Activated CD8-positive, alpha-beta T cell treated with anti-CD3 and anti-CD28 coated beads, Interleukin-2, amount 10 ng/mL, durations not matched to agents 7 days and 5 days (primary cell): ENCODE measurements at places on chromosomes 11 and 22.

DNA sequence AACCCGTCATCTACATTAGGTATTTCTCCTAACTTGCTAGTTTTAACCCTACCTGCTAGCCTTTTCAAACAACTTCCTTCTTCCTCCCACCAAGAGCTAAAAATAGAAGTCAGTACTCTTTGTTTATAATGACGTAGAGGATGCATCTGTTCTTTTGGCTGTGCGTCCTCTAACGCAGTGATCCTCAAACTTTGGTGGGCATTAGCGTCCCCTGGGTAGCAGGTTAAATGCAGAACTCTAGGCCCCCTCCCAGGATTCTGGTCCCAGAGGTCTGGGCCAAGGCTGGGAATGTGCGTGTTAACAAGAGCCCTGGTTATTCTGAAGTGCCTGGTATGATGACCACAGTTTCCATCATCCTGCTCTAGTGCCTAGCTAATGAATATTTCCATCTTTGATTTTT, 67.6 kb downstream of the BARX2 start:
- no peak overlapping the region for H3K4me3 ChIP-seq
- H3K4me1 ChIP-seq = peaks cover 5% of the 10 kb centered on the region
- DNase-seq = no peak
- H3K27me3 ChIP-seq = no peaks in the 10 kb centered on the region

- no peaks in the 10 kb centered on the region for H3K36me3 ChIP-seq
- no peak overlapping the region for H3K27ac ChIP-seq
- H3K4me3 ChIP-seq = no peak overlapping the region
These were observed 91.6 kb downstream of the LDLRAD3 start for GRCh38 chr11:36035454-36035853.

DNA sequence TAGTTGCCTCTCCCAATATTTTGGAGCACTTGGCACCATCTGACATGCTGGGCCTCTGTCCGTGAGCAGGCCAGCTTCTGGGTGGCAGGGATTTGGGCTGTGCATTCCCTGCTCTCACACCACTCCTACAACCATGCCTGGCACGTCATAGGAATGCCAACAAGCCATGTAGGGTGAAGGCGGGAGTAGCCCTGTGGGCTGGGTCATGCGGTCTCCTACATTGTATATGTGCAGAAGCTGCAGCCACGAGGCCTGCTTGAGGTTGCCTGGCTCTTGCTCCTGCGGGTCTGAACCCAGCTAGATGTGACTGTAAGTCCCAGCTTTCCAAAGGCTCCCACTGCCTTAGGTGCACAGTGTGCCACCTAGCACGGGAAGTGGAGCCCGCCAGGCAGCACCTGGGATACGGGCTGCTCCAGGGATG, 14.5 kb downstream of the MYEOV start:
- no peaks in the 10 kb centered on the region for H3K36me3 ChIP-seq
- H3K4me3 ChIP-seq = no peak overlapping the region
- no peak for DNase-seq
- H3K27me3 ChIP-seq = no peaks in the 10 kb centered on the region
- H3K27ac ChIP-seq = peak overlapping the region; percentile 45

GRCh38 chr11:111871693-111872161, 346 bp upstream of the ALG9 start:
- H3K36me3 ChIP-seq = peaks cover 26% of the 10 kb centered on the region
- peaks cover 23% of the 10 kb centered on the region for H3K4me1 ChIP-seq
- H3K27ac ChIP-seq = peak overlapping the region; percentile 88
- H3K4me3 ChIP-seq = peak overlapping the region; percentile 89
- DNase-seq = no peak
- no peaks in the 10 kb centered on the region for H3K27me3 ChIP-seq

DNA sequence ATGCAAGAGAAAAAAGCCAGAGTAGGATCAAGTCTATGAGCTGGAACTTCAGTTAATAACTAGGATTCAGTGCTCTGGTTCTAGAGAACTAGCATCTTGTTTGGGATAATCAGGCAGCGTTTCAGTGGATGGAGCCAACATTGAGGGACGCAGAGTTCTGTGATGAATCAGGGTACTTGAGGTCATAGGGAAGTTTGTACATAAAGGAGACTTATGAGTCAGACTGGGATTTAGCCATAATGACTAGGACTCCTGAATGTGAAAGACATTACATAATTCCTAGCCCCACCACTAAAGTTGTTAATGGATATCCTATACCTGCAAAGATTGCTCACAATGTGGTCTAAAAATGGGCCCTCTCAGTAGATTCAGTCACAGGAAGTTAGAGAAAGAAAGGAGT, 6.8 kb downstream of the SLN start:
- H3K36me3 ChIP-seq = no peaks in the 10 kb centered on the region
- no peak overlapping the region for H3K27ac ChIP-seq
- H3K27me3 ChIP-seq = peaks cover 10% of the 10 kb centered on the region
- H3K4me3 ChIP-seq = no peak overlapping the region
- no peak for DNase-seq
- H3K4me1 ChIP-seq = no peaks in the 10 kb centered on the region

- no peaks in the 10 kb centered on the region for H3K36me3 ChIP-seq
- H3K27me3 ChIP-seq = peaks cover 37% of the 10 kb centered on the region
- no peak overlapping the region for H3K4me3 ChIP-seq
These were observed 562 bp downstream of the SHANK2 start for GRCh38 chr11:71251761-71252268.

GRCh38 chr11:4664786-4665185, 21.0 kb downstream of the OR51E1 start:
- H3K4me1 ChIP-seq = no peaks in the 10 kb centered on the region
- no peaks in the 10 kb centered on the region for H3K36me3 ChIP-seq
- H3K27me3 ChIP-seq = peaks cover 2% of the 10 kb centered on the region
- no peak for DNase-seq
- H3K4me3 ChIP-seq = no peak overlapping the region

DNA sequence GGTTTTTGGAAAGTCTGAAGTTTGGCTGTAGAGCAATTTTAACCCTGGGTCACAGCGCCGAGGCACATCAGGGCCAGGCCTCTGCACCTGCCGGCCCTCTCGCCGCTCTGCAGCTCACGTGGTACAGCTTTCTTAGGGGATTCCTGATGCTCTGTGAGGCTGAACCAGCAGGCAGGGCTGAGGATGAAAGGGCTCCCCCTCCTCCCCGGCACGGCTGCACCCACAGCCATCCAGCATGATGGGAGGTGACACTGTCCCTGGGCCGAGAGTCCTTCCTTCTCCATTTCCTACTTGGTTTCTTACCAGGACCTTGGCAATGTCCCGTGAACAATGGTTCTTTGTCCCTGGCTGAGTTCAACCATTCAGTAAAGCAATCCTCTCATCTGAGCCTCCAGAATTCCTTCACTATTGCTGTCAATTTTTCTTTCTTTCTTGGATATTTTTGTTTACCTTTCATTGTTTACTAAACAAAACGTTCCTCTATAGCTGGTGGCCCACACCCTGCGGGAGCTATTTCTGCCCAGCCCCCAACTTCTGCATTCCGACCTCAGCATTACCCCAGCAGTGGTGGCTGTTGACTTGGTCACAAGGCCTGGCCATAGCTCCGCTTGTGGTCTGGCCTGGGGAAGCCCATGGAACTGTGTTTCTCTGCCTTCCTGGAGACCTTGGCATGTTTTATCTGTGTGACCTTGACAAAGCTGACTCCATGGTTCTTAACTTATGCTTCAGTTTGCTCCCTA, 172.8 kb upstream of the B3GAT1 start:
- no peak overlapping the region for H3K4me3 ChIP-seq
- H3K27ac ChIP-seq = no peak overlapping the region
- H3K27me3 ChIP-seq = peaks cover 37% of the 10 kb centered on the region
- peak; percentile 6 for DNase-seq
- no peaks in the 10 kb centered on the region for H3K36me3 ChIP-seq

DNA sequence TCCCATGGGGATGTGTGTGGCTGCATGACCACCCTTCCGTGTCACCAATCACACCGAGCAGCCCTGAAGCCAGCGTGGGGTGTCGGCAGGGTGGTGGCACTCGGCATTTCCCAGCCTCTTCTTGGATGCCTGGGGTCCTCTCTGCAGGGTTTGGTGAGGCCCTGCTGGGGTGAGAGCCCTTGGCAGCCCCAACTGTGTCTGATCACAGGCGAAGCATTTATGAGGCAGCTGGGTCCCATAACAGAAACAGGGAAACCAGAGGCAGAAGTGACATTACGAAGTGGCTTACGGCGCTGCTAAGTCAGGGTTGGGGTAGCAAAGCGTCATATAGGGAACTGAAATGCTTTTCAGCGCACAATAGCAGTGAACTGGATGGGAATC, 92.3 kb upstream of the SEPTIN5 start:
- no peak for DNase-seq
- peaks cover 13% of the 10 kb centered on the region for H3K4me1 ChIP-seq
- H3K27me3 ChIP-seq = no peaks in the 10 kb centered on the region
- no peak overlapping the region for H3K4me3 ChIP-seq

DNA sequence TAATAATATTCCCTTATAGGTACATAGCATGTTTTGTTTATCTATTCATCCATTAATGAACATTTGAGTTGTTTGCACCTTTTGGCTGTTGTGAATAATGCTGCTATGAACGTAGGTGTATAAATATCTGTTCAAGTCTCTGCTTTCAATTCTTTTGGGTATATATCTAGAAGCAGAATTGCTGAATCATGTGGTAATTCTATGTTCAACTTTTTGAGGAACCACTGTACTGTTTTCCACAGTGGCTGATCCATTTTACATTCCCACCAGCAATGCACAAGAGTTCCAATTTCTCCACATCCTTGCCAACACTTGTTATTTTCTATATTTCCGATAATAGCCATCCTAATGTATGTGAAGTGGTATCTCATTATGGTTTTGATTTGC, 51.2 kb upstream of the CWF19L2 start:
- H3K27me3 ChIP-seq = no peaks in the 10 kb centered on the region
- no peak for DNase-seq
- H3K4me3 ChIP-seq = no peak overlapping the region
- H3K36me3 ChIP-seq = peaks cover 15% of the 10 kb centered on the region

- peaks cover 29% of the 10 kb centered on the region for H3K36me3 ChIP-seq
- H3K4me3 ChIP-seq = no peak overlapping the region
- no peak for DNase-seq
- peaks cover 38% of the 10 kb centered on the region for H3K4me1 ChIP-seq
- no peaks in the 10 kb centered on the region for H3K27me3 ChIP-seq
These were observed 4.2 kb downstream of the FAR1 start for GRCh38 chr11:13672576-13673210.

DNA sequence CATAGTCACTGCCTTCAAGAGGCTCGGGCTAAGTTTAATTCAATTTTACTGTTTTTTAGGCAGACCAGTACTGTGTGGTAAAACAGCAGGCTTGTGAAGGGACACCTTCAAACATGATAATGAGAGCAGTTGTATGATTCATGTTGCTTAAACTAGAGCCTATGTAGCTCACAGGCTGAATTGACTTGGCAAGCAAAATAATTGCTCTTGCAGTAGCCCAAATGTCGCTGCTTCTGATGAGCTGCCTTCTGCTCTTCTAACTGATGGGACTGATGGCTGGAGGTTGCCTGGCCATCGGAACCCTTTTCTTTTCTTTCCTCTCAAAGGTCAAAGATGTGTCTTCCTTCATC, 137.6 kb downstream of the MAML2 start:
- H3K4me1 ChIP-seq = peaks cover 59% of the 10 kb centered on the region
- peak overlapping the region; percentile 19 for H3K4me3 ChIP-seq
- peak overlapping the region; percentile 68 for H3K27ac ChIP-seq
- H3K27me3 ChIP-seq = no peaks in the 10 kb centered on the region
- H3K36me3 ChIP-seq = peaks cover 25% of the 10 kb centered on the region
- peak; percentile 24 for DNase-seq

DNA sequence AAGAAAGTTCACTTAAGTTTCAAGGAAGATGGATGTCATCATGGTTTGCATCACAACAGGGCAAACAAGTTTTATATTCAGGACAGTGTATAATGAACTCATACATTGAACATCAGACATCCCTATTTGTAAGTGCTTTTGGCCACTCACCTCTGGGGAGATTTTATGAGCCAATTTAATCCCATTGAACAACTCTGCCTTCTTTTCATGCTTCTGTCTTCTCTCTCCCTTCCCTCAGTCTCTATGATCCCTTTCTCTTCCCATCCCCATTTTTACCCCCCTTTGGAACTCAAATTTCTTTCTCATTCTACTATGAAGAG, 234.3 kb upstream of the POU2AF2 start:
- H3K27ac ChIP-seq = no peak overlapping the region
- peaks cover 10% of the 10 kb centered on the region for H3K27me3 ChIP-seq
- no peak for DNase-seq

DNA sequence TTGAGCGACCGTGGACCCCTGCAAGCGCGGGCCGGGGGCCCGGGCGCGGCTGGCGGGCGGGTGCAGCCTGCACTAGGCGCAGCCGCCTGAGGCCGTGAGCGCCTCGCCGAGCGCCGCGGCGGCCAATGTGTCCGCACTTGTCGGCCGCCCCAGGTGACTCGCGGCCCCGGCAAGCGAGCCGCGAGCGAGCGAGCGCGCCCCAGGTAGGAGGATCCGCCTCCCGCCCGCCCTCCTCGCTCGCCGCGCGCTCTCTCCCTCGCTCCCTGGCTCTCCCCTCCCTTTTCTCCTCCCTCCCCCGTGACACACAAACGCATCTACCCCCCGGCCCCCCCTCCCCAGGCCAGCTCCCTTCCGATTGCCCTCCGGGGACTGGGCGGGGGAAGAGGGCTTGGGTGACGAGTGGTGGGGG, at the start of gene WNT7B:
TSS of gene WNT7B (minus strand) at position 160 of the 409 bp plus-strand sequence. CDS start 408 bp downstream, outside the sequence.
- peaks cover 44% of the 10 kb centered on the region for H3K27me3 ChIP-seq
- H3K4me1 ChIP-seq = peaks cover 4% of the 10 kb centered on the region
- no peak within 1 kb of the TSS for H3K4me3 ChIP-seq
- H3K36me3 ChIP-seq = no peaks in the 10 kb centered on the region

DNA sequence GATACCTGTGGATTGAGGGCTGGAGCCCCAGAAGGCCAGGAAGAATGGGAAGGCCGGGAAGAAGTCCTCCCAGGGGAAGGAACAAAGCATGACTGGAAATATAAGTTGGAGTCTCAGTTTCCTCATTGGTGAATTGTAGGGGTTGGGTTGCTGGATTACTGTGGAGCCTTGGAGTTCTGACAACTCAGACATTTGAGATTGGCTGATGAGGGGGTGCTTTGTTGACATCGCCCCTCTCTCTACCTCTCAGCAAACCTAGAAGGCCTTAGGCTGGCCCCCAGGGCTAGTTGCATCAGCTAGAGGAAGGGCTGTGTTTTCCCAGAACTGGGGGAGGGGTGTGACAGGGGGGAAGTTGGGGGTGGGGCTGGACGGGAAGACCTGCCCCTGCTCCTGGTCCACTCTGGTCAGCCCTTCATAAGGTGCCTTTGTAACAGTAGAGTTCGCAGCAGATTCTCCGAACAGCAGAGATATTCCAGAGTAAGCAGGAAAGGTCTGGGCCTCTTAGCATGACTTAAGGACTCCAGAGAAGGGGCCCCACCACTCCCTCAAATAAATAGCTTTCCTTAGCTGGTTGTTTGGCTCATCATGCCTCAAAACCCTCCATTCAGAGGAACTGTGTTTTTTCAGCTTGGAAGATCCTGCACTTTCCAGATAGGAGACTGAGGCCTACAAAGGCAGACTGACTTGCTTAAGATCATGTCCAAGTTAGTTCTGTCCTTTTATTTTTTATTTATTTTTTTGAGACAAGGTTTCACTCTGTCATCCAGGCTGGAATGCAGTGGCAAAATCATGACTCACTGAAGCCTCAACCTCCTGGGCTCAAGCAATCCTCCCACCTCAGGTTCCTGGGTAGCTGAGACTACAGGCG, 12.5 kb upstream of the THRSP start:
- no peak for DNase-seq
- no peak overlapping the region for H3K4me3 ChIP-seq
- H3K27ac ChIP-seq = peak overlapping the region; percentile 70
- H3K27me3 ChIP-seq = no peaks in the 10 kb centered on the region
- peaks cover 13% of the 10 kb centered on the region for H3K4me1 ChIP-seq
